ENCODE measurements at places on chromosomes 7 and 10.

- no peak for DNase-seq
Measured at GRCh38 chr7:114660753-114661152, 246.1 kb downstream of the FOXP2 start.

DNA sequence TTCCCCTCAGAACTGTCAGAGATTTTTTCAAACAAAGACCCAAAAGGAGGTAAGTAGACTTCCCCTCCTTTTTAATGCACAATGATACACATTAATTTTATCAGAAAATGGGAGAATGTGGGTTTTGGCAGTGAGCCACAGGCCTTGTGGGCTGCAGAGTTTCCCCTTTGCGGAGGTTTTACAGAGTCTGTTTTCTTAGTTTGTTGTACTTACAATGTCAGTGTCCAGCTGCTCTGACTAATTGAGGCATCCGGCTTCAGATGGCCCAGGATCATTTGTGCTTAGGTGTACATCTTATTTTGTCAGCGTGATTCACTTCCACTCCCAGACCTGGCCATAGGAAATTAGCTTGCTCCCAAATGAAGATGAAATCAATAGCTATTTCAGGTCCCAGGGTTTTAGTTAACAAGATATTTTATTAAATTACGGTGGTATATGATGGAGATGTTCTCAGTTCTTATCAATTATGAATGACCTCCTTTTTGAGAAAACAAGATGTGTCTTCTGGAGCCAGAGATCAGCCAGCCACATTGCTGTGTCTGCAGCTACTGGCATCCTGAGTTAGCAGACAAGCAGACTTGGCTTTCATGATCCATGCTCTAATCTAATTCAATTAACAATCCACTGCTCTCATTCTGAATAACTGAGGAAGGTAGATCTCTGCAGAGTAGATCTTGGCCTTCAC, 1086.6 kb upstream of the SORCS1 start:
- no peak for DNase-seq

DNA sequence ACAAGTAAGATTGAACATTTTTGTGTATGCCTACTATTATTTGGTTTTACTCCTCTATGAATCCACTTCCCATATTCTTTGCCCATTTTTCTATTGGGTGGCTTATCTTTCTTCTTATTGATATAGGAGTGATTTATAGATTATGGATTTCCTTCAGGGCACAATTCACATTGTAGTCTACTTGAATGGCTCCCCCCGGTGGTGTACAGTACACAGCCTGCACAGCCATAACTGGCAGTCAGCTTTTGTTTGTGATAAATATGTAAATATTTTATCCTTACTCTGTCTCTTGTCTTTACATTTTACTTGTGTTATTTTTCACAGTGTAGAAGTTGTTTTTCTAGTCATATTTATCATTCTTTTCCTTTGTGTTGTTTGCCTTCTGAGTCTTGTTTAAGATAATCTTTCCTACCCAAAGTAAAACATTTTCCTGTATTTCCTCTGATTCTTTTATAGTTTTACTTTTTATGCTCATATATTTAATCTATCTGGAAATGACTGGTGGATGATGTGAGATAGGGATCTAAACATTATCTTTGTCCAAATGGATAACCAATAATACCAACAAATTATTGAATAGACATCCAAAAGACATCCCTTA, 23.9 kb upstream of the CALD1 start:
- DNase-seq: no peak

DNA sequence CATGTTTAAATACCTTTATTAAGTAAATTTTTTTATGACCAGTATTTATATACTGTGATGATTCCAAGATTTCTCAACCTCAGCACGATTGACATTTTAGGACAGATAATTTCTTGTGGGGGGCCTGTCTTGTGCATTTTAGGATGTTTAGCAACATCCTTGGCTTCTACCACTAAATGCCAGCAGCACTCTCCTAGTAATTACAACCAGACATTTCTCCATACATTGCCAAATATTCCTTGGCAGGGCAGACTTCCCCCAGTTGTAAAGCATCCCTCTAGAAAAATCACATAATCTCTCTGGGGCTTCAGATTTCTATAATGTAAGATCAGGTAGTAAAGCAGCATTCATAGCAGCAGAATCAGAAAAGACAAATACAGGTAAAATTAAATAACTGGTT, 7.8 kb upstream of the LIPM start:
- no peak for DNase-seq

GRCh38 chr10:133378251-133379096, 588 bp upstream of the PAOX start:
- DNase-seq: peak; percentile 32

DNA sequence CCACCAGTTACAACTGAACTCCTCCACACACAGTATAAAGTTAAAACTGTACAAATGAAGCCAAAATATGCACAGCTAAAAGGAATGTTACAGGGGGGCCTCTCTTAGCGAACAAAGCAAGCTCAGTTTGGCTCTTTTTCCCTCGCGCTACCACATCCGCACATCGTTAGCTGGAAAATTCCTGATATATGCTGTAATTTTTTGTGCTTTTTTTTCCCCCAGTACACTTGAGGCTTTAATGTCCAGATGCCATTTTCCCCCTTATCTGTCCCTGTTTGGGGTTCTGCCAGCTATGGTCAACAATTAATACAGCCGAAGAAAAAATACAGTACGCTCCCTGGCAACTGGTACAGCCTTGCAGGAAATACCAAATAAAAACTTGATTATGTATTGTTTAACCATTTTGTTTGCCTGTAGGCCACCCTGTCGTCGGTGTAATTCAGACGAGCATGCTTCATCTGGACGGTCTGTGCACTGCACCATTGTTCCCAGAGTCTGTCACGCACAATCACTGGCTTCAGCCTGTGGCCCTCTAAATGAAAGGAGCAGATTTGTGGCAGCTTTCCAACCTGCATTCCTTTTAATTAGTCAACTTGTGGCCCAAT, 108.1 kb upstream of the FAM133B start:
- DNase-seq: peak; percentile 92

DNA sequence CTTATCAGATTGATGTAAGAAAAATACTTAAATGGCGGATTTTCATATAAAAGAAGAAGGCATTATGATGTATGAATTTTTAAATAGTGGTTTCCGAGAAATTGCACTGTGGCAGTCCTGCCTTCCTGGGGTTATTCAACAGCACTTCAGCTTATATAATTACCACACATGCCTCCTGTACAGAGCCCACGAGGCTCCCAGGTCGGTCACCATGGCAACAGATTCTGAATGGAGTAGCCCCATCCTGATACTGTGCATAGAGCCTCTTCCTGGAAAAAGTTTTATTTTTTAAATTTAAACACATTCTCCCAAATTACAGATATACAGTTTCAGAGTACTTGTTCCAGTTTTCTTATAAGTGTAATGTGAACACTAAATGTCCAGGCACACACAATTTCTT, 15.9 kb upstream of the ASB4 start:
- DNase-seq: no peak

All from IMR-90 (cell line).